Activated CD4-positive, alpha-beta memory T cell treated with anti-CD3 and anti-CD28 coated beads for 36 hours (primary cell): ENCODE measurements at places on chromosomes 2 and 18. TPM values are rescaled to one million over a fixed set of nuclear protein-coding genes. Genes with fewer than 3 reads are reported as not detected.

Gene IMPA2
- 21.6 TPM for total RNA-seq

Gene TANC1
- total RNA-seq = 0.63 TPM

Gene ZNF892
- 3.3 TPM for total RNA-seq

Gene REEP1
- total RNA-seq = 0.07 TPM

Gene OXER1
- not detected for total RNA-seq

Gene ASAP2
- total RNA-seq = 0.26 TPM

Gene NIFK
- total RNA-seq = 244 TPM

Gene NGEF
- total RNA-seq = 5.4 TPM

Gene STEAP3
- 0.12 TPM for total RNA-seq

Gene MC5R
- not detected for total RNA-seq

Gene ZNF397
- total RNA-seq = 19.6 TPM

Gene STAT1
- total RNA-seq = 314 TPM

Gene C2orf92
- total RNA-seq = 4.8 TPM

Gene UGT1A5
- not detected for total RNA-seq

Gene ANKRD44
- total RNA-seq = 123 TPM

Gene SEC11C
- total RNA-seq = 119 TPM

Gene COL6A3
- total RNA-seq = 27.7 TPM

Gene AQP12B
- total RNA-seq = not detected

Gene DSG4
- total RNA-seq = not detected

Gene TUBA4B
- not detected for total RNA-seq

Gene MLPH
- not detected for total RNA-seq

Gene TMEM87B
- total RNA-seq = 24.1 TPM

Gene MZT2A
- 197 TPM for total RNA-seq

Gene DUSP19
- total RNA-seq = 2.1 TPM

Gene PRSS56
- total RNA-seq = not detected

Gene RAX
- 0.17 TPM for total RNA-seq

Gene POTEI
- not detected for total RNA-seq

Gene DSC3
- total RNA-seq = not detected

Gene HNMT
- not detected for total RNA-seq

Gene GKN1
- total RNA-seq = not detected

Gene RAMP1
- 0.97 TPM for total RNA-seq

Gene PECR
- 23.3 TPM for total RNA-seq

Gene KCNF1
- total RNA-seq = not detected

Gene ZNF514
- 11.6 TPM for total RNA-seq

Gene NTSR2
- total RNA-seq = not detected

Gene ADD2
- total RNA-seq = 6.0 TPM

Gene CCDC74B
- total RNA-seq = 3.2 TPM

Gene GPR45
- not detected for total RNA-seq

Gene MYL12B
- 335 TPM for total RNA-seq

Gene DDX18
- total RNA-seq = 118 TPM

Gene CHRNG
- total RNA-seq = not detected

Gene IL36G
- total RNA-seq = not detected

Gene ELOA2
- total RNA-seq = not detected

Gene MPHOSPH10
- total RNA-seq = 38.5 TPM

Gene G6PC2
- not detected for total RNA-seq

Gene ACADL
- not detected for total RNA-seq

Gene COL4A4
- total RNA-seq = not detected

Gene KCNJ3
- not detected for total RNA-seq

Gene HOXD4
- total RNA-seq = not detected

Gene IL1F10
- not detected for total RNA-seq

Gene TTN
- 1.2 TPM for total RNA-seq
